ENCODE measurements at places on chromosomes 13 and 19.

DNA sequence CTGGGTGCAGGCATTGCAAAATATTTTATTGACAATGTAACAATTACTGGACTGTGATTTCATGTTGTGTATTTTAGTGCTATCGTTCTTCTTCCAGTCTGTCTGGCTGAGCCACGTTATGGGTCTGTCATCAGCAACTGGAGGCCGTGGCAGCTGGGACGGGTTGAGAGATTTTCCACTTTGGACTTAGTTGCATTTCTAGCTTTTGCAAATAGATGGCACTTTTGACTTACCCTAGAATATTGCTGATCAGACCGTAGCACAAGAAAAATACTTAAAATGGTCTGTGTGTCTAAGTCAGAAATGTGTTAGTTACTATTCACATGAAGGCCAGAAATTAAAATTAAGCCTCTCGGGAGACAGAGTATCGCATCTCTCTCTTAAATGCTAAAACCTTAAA lies 211.1 kb downstream of the TEX29 start:
- no peak for DNase-seq

- DNase-seq = no peak
Observed at GRCh38 chr13:93199856-93200255, 26.8 kb upstream of the GPC6 start.

GRCh38 chr13:52955472-52955874 lies 73.1 kb upstream of the OLFM4 start:
- no peak for DNase-seq

DNA sequence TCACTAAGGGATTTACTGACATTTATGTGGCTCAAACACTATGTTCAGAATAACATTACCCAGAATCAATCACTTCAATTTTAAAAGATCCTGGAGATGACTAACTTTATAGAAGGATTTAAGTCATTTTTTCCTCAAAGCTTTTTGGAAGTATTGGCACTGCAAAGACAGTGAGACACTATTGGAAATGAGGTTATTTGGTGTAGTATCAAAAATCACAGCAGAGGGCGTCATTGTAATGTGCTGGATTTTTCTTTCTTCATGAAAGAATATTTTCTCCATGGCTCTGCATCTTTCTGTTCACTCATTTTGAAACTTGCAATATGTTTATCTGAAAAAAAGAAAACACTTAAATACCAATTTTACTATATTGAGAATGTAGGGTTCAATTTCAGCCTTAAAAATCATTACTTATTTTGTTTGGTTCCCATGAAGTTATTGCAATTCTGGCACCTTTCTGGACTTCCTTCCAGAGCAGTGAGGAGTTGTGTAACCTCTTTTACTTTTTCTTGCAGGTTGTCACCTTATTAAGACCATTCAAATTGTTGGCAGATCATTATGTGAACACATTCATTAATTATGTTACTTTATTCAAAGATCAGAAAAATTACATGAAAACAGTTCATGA lies 3.7 kb upstream of the CSNK1A1L start:
- DNase-seq = no peak

GRCh38 chr13:98664047-98664446 lies 87.1 kb upstream of the STK24 start:
- DNase-seq = no peak

GRCh38 chr13:50847501-50847900 lies 4.0 kb upstream of the DLEU7 start:
- no peak for DNase-seq

DNA sequence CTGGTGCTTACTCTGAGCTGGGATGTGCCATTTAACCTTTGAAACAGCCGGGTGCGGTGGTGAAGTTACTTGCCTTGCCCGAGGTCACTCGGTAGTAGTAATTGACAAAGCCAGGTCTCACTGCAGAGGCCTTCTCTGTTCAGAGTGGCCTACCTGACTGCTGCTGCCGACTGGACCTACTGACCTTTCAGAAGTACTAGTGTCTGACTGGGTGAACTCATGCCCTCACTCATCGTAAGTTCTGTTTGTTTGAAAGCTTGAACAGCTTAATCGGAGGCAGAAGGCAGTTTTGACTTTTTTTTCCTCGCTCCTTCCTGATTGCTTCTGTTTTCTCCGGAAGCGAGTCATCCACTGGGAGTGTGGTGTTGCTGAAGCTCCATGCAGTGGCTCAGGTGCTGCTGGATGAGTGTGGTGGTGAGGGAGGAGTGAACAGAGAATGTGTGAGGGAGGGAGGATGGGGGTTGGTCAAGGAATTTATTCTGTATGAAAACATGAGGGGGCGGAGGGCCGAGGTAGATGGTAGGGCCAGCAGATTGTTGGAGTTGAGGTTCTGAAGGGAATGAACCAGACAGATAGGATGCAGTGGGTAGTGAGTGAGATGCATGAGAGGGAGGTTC lies 2.7 kb downstream of the SPINT2 start:
- DNase-seq = no peak

GRCh38 chr19:49106648-49107135 lies 7.5 kb upstream of the LIN7B start:
- no peak for DNase-seq

DNA sequence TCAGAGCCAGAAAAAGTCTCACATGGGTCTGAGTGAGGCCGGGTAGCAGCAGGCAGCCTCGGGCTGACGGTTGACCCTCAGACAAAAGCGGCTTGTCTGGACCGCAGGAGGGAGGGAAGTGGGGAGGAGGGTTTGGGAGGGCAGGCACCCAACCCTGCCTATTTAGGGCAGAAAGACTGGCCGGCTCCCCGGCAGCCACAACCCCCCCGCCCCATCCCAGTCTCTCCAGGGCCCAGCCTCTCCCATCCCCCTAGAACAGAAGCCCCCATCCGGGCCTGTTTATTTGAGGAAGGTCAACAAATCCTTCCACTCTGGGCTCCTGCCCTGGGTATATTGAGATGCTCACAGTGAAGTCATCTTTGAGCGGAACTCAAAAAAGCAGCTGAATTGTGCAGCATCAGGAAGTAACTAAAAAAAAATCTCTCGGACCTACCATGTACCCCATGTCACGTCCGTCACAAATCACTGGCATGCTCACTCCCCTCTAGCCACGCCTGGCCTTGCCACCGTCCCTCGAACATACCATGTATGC lies 6.3 kb downstream of the DACT3 start:
- peak; percentile 69 for DNase-seq

DNA sequence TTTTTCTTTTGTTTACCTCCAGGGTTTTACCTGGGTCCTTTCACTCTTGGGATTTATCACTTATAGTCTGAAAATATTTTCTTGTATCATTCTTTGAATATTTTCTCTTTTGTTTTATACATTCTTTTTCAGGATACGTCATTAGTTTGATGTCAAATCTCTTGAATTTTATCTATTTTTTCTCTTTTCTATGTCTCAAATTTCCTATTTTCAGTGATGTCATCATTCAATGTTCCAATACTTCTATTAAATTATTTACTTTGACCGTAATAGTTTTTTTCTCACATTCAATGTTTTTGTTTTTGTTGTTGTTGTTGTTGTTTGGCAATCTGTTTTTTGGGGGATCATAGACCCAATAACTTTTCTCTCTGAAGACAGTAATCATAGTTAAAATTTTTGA lies 83.5 kb downstream of the PRR20E start:
- DNase-seq = no peak

- DNase-seq = no peak
Observed at GRCh38 chr13:98112456-98112855, 30.4 kb upstream of the FARP1 start.

DNA sequence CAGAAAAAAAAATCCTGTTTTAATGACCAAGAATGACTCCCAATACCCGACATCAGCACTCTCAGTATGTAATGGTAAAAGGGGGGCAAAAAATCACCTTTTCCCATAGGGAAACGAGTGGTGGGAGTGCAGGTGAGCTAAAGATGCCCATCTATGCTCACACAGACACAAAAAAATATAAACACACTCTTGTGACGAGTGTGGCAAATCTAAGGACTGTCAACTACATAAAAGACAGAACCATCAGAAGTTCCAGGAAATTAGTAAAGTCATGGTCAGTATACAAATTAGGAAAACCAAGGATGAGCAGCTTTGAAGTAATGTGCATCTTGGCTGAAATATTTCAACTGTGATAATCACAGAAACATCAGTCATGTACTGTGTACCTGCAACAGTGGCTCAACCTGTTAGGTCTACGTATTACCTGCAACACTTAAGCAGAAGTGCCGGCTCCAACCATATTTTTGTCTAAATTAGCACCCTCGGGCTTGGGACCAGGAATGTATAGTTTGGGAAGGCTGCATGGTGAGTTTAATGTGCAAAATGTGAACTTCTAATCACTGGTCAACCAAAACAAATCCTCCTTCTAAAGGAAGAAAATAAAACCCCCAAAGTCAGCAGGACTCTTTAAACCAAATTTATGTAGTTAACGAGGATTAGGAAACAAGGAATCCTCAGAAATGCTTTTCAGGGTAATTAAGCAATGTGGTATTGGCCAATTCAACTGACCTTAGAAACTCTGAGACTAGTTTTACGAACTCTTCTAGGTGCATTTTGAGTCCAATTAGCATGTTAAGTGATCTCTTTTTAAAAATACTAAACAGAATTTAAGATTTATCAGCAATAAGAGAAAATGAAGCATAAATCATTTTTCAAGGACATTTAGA lies 24.3 kb downstream of the ANKRD10 start:
- no peak for DNase-seq

DNA sequence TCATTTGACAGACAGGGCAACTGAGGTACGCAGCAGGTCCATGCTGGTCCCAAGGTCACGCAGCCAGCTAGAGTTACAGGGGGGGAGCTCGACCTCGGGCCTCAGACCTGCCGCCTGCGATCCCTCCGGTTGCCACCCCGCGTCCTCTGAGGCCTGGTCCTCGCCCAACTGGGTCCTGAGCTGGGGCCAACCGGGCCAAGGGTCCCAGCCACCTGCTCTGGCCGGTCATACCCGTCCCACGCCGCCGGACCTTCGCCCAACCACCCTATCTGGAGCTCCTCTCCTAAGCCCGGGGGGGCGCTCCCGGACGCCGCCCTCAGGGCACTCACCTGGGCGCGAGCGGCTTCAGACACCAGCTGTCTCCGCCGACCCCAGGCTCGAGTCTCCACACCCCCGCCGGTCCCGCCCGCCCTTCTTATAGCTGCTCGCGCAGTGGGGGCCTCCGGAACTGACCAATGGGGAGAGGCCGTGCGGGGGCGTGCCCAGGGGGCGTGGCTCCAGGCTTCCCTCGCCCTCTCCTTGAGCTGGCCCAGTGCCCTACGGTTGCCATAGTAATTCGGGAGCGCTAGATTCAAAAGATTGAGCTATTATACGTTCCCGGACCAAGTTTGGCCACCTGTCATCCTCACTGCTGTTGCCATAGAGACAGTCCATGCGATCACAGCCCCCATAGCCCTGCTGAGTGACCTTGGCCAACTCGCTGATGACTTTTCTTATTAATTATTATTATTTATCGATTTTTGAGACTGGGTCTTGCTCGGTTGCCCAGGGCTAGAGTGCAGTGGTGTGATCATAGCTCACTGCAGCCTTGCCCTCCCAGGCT lies at the start of gene PLIN5:
Gene PLIN5 (minus strand): TSS at position 389 of the 823 bp plus-strand sequence. CDS start 1,150 bp downstream, outside the sequence.
- DNase-seq = peak; percentile 65

DNA sequence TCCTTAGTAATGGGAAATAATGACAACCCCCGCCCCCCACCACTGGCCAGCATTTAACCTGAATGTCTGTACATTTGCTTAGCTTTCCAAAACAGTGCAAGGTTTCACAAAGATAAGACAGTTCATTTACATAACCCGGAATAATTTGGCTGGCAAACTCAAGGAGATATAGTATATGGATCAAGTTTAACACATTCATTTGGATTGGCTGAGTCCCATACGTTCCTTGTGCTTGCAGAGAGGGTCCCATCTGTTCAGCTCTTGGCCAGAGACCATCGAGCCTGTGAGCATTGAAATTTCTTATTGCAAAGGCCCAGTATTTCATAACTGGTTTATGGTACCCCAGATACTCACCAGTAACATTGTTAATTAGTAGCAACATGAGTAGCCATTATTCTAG lies 116.5 kb downstream of the GPC6 start:
- DNase-seq = no peak

DNA sequence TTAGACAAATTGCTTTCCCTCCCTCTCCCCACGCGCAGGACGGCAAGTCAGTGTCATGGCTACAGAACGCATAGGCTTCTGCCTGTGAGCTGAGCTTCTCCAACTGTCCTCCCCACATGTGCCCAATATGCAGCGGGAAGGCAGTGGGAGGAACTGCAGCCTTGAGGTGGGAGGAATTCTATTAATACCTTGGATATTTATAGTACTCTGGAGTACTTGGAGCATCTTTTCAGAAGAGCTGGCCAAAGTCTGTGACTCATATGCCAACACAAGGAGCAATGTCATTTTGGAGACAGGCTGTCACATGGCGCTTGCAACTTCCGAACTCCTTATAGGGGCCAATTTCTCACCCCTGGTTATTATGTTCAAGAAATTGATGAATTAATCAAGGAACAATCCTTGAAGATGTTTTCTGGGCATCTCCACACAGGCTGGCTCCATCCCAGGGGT lies 245.0 kb upstream of the SERP2 start:
- no peak for DNase-seq

DNA sequence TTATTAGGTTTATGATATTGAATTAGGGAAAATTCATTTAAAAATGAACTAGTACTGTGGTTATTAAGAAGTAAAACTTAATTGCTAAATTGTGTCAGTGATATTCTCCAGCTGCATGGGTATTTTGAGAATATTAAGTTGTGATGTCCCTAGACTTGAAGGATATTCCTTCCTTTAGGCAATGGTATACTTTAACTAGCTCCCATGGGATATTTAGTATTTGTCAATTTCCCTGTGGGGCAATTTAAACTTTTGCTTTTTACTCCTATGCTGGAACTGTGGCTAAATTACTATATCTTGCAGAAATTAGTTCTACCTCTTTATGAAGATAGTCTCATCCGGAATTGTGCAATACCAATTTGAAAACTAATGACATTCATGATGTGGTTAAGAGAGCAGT lies 151.6 kb upstream of the CSNK1A1L start:
- no peak for DNase-seq

- DNase-seq = no peak
Observed at GRCh38 chr19:11347546-11348039, 1.3 kb downstream of the CCDC159 start.

GRCh38 chr19:12884926-12885748 lies 1.9 kb downstream of the KLF1 start:
- peak; percentile 74 for DNase-seq

GRCh38 chr13:28717170-28717569 lies 1.6 kb downstream of the SLC46A3 start:
- DNase-seq = no peak

GRCh38 chr13:39910833-39911232 lies 255.4 kb downstream of the COG6 start:
- no peak for DNase-seq

- DNase-seq = no peak
Observed at GRCh38 chr13:101258509-101258908, 157.8 kb downstream of the NALCN start.

GRCh38 chr19:10861103-10861651 lies 10.2 kb upstream of the CARM1 start:
- DNase-seq = no peak

- no peak for DNase-seq
Observed at GRCh38 chr13:67855741-67856238, 625.7 kb upstream of the PCDH9 start.

- no peak for DNase-seq
Observed at GRCh38 chr13:50531917-50532899, 311.3 kb downstream of the DLEU7 start.

GRCh38 chr19:49631014-49631588 lies 8.8 kb downstream of the RRAS start:
- no peak for DNase-seq

Data from hypothalamus (tissue), 51 donors.